ENCODE measurements at places on chromosomes 2 and 18. TPM values are rescaled to one million over a fixed set of nuclear protein-coding genes. Genes with fewer than 3 reads are reported as not detected.

DNA sequence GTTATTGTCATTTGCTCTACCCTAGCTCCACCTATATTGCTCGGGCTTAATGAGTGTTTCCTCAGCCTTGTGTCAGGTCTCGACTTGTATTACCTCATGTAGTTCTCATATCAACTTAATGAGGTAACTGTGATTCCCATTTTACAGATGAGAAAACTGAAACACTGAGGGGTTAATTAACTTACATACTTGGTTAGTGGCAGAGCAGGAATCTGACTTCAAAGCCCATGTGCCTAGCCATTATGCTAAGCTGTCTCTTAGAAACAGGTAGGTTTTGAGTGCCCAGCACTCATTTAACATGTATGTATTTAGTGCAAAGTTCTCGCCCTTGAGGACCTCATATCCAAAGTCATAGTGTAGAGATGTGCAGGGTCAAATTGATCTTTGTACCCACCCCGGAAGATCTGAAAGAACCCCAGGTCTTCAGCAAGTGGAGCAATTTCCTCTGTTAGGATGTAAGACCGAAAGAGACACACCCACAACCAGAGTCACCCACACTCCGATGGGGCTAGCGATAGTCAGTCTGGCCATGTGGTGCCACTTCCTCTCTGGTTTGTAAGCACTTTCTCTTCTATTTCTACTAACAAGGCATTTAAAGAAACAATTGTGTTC is 121.0 kb upstream of the SLC39A10 start:
- DNase-seq: no peak

- DNase-seq: no peak
Measured at GRCh38 chr18:45528712-45529336, 86.5 kb upstream of the SLC14A2 start.

DNA sequence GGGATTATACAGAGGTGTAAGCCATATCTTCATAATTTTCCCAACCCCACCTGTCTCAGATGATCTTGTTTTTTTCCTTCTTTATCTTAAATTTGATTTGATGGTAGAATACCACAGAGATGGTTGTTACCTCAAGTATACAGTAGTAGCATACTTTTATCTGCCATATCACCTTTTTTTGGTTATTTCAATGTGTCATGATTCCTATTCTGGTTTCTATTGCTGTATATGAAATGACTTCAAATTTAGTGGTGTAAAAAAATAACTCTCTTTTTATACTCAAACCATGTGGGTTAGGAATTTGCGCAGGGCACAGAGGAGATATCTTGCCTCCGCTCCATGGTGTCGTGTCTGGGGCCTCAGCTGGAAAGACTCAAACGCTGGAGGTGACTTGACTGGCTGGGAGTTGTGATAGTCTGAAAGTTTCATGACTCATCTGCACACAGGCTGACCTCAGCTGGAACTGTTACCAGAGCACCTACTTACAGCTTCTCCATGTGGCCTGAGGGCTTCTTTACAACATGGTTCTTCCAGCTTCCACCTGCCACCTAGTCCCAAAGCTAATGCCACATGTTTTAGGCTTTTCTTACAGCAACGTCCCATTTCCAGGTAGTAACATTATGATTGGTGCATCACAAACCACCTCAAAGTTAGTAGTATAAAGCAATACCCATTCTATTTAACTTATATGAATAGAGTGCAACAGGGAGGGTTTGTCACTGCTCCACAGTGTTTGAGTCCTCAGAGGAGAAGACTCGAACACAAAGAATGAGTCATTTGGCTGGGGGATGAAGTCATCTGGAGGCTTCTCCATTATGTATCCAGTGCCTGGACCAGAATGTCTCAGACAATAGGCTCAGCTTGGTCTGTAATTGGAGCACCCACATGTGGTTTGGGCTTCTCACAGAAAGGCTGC is 82.3 kb upstream of the XPO1 start:
- DNase-seq: no peak

DNA sequence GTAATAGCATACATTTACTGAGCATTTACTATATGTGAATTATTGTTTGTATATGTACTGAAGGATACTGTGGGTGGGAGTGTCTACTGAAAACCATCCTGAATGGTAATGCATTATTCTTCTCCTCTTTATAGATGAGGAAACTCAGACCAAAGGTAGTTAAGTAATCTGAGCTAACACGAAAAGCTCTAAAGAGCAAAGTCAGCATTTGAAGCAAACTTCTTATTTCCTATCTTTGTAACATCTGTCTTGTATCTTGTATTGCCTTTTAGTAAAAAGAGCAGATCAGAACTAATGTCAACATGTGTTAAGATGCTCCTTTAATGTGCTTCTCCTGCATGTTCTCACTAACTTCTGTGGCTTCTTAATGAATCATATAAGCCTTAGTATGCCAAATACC is 382.8 kb upstream of the NXPH2 start:
- DNase-seq: no peak

GRCh38 chr2:227406177-227407031 is 18.7 kb upstream of the SCYGR1 start:
- peak; percentile 61 for DNase-seq

- DNase-seq: peak; percentile 59
Measured at GRCh38 chr18:79905389-79905911, 46.0 kb downstream of the SLC66A2 start.

Gene TANC1
- 22.8 TPM for polyA plus RNA-seq

Gene TEX44
- not detected for polyA plus RNA-seq

Gene CSRNP3
- polyA plus RNA-seq: 1.6 TPM

Gene FAP
- polyA plus RNA-seq: 0.43 TPM

Data from right cardiac atrium (tissue), 5 donors.